T1000 (cell line): ENCODE measurements at places on chromosomes 7 and 10.

GRCh38 chr10:88849234-88849633 lies 2.4 kb downstream of the ANKRD22 start:
- DNase-seq = no peak

GRCh38 chr7:148014541-148014940 lies 576.0 kb upstream of the C7orf33 start:
- no peak for DNase-seq

- DNase-seq = no peak
Observed at GRCh38 chr7:22452960-22453558, 46.9 kb downstream of the STEAP1B start.

- DNase-seq = no peak
Observed at GRCh38 chr7:138695106-138695505, 6.1 kb downstream of the SVOPL start.

- DNase-seq = no peak
Observed at GRCh38 chr7:149753375-149754233, 19.8 kb downstream of the ZNF467 start.

DNA sequence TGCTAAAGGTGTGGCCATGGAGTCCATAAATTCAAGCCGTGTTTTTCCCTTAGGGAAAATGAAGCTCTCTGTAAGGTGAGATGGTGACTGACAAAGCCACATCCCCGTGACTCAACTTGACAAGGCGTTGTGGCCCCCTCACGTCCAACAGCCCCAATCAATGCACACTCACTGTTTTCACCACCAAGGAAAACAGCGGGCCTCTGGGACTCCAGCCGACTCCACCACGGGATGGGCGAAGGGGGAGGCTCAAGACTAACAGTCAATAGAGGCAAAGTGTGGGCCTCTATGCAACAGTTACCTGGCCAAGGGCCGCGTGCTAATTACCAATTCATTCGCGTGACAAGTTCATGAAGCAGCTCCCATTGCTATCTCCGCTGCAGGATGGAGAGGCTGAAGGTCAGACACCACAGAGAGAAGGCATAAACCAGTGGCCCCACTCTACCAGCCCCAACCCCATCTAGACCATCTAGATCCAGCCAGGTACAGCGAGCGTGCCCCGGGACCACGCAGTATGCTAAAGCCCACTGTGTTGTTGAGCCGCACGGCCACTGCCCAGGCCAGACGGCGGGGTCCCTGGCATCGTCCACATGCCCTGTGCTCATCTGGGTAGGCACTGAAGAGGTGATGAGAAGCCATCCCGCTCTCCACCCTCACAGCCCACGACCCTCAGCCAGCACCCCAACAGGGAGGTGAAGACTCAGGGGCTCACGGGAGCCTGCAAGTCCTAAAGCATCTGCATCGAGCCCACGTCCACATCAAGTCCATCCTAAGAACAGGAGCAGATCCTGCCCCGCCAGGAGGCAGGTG lies 76.1 kb downstream of the PROSER2 start:
- no peak for DNase-seq

DNA sequence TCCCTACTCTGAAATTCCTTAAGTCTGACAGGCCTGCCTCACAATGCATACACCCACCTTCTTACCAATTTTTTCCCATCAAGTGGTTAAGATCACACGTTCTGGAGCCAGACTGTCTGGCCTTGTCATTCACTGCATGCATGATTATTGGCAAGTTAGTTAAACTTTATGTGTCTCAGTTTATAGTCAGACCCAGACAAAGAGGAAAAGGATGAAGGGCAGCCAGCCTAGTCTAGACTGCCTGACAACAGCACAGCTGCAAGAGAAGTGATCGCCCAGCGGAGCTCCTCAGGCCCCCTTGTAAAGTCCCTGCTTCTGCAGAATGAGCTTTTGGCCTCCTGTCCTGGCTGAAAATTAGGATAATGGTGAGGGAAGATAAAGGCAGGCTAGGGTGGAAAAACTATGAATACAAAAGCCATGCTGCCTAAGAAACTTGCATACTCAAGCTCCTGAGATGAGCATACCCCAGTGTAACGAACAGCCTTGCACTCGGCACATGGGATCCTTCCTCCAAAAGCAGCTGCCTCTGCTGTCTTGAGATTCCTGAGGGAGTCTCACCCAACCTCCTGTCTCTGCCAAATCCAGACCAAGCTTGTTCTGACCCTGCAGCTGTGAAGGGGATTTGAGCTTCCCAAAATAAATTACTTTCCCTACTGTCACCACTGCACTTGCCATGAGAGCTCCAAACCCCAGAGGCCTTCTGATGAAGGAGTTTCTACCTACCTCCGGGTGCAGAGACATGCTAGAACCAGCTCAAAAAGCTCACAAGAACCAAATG lies 26.7 kb upstream of the MRLN start:
- no peak for DNase-seq

DNA sequence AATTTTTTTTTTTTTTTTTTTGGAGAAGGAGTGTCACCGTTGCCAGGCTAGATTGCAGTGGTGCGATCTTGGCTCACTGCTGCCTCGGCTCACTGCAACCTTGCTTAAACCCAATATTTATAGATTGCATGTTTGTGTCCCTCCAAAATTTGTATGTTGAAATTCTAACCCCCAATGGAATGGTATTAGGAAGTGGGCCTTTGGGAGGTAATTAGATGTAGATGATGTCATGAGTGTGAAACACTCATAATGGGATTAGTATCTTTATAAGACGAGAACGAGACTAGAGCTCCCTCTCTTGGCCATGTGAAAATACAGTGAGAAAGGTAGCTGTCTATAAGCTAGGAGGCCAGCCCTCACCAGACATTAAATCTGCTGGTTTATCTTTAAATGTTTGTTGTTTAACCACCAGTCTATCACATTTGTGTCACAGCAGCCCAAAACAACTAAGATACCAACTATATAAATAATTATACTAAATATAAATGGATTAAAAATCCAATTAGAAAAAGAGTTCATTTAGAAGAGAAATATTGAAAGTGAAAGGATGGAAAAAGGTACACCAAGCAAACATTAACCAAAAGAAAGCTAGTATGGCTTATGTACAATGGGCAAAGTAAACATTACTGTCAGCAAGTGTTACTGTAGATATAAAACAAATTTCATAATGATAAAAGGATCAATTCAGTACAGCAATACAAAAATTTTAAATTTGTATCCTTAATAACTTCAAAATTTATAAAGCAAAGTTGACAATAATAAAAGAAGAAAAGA lies 9.3 kb downstream of the TCAF1 start:
- no peak for DNase-seq

GRCh38 chr10:89303161-89303560 lies 1.3 kb downstream of the IFIT2 start:
- DNase-seq = no peak

- no peak for DNase-seq
Observed at GRCh38 chr7:93036807-93037206, 81.0 kb downstream of the SAMD9 start.

GRCh38 chr7:153935095-153935494 lies 117.1 kb upstream of the DPP6 start:
- DNase-seq = no peak

- no peak for DNase-seq
Observed at GRCh38 chr7:85386460-85386859, 199.6 kb upstream of the SEMA3D start.

DNA sequence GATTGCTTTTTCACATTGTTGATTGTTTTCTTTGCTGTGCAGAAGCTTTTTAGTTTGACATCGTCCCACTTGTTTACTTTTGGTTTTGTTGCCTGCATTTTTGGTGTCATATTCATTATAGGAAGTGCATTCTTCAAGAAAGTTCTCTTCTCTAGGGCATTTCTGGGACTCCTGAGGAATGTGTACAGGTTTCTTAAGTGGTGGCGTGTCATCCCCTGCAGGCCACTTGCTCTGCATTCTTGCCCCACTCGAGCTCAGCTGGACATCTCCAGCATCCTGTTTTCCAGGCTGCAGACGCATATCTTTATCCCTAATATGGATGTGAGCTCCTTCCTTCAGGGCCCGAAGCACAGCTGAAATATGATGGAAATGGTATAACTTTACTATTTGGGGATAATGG lies 255.6 kb upstream of the HABP2 start:
- peak; percentile 12 for DNase-seq

- no peak for DNase-seq
Observed at GRCh38 chr7:101859411-101860106, 42.1 kb downstream of the CUX1 start.

DNA sequence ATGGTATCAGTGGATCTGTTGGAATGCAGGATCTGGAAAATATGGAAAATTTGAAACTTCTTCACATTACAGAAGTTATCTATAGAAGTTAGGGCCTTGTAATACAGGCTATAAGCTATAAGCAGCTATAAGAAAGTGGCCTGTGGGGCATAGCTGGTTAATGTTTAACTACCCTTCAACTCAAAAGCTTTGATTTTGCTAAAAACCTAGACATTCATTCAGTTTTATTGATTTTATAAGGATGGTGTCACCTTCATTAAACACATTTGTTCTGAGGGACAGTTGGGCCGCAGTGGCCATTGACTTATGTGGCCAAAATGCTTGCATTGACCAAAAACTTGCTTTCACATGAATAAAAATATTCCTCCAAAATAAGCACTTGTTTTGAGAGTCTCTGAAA lies 13.1 kb upstream of the AKR1C3 start:
- DNase-seq = no peak

DNA sequence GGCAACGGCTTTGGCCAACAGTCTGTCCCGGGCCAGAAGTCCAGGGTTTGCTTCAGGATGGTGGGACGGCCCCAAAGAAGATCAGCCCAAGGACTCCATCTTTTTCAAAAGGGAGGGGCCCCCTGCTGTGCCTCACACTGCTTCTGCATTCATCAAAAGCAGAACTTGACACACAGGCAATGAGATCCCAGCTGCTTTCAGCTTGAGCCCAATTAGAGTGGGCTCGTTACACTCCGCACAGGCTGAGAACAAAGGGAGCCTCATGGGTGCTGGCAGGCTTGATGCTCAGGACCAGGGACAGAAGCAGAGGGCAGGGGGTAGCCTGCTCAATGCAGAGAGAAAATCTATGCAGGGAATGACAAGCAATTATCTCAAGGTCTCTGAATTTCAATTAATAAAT lies 45.5 kb downstream of the VOPP1 start:
- DNase-seq = no peak

- DNase-seq = no peak
Observed at GRCh38 chr10:43694526-43694925, 45.8 kb upstream of the ZNF32 start.

DNA sequence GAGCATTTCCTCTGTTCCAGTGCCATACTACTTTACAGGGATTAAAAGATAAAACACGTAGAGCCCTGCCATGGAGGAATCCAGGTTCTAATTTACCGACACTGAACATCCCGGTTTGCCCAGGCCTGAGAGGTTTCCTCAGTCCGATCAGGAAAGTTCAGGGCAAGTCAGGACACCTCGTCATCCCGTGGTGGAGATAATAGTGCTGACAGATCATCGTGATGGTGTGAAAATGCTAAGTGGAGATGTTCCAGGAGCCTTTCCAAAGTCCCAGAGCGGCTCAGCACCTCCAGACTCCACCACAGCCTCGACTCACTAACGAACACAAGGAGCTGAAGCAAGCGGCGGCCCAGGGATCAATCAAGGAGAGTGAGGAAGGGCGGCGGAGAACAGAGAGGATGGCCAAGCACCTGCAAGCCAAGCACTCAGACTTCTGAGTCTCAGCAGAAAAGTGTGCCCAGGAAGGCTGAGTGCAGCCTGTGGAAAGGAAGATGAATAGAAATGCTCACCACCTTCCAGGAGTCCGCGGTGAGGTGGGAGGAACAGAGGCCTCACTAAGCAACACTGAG lies 103.7 kb upstream of the VWC2 start:
- DNase-seq = no peak

GRCh38 chr7:107386548-107387102 lies 83.2 kb upstream of the GPR22 start:
- DNase-seq = no peak

DNA sequence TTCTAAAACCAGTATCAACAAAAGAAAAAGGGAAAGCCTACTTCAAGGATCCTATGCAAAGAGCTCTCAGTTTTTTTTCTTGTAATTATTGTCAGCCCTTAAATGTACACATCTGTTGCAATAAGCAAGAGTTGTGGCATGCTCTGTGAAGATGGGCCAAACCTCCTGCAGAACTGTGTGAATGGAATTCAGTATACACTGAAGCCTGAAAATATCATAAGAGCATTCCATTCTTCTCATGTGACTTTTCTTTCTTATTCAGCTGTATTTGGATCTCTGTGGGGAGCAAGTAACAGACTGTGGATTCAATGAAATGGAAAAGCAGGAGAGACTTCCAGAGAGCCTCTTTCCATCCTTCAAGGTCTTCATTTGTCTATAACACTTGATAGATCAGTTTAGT lies 130.7 kb downstream of the SAMD9 start:
- DNase-seq = no peak

GRCh38 chr7:140304191-140304799 lies 94.0 kb downstream of the SLC37A3 start:
- no peak for DNase-seq

DNA sequence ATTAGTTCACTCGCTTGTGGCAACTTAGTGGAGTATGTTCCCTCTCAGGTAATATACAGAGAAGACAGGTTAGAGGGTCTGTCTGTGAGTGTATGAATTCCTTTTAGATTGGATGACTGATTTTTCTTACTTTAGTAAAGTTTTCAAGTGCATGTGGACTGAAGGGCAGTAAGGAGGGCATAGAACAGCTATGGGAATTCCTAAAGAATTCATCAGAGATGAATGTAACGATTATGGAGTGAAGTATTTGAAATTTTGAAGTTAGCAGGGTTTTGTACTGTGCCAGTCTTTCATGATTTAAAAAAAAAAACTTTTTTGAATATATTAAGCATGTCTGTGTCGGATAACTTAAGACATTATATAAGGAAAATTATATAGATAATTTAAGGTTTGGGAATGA lies 15.5 kb downstream of the MAPK8 start:
- no peak for DNase-seq

- no peak for DNase-seq
Observed at GRCh38 chr10:20714518-20714917, 182.6 kb downstream of the NEBL start.

DNA sequence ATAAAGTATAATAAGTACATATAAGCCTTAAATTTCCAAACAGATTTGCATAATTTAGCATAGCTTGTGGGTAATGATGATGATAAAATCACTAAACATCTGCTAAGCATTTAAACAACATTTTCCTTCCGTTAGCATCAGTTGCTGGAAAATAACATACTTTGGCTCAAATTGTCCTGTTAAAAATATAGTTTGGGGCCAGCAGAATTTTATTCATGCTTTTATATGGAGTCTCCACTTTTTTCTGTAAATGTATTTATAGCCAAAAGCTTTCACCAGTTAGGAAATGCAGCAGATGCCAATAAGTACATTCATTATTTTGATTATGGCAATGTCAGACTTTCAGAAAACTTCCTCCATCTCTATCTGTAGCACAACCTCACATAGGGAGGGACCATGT lies 107.2 kb downstream of the CNTNAP2 start:
- no peak for DNase-seq

DNA sequence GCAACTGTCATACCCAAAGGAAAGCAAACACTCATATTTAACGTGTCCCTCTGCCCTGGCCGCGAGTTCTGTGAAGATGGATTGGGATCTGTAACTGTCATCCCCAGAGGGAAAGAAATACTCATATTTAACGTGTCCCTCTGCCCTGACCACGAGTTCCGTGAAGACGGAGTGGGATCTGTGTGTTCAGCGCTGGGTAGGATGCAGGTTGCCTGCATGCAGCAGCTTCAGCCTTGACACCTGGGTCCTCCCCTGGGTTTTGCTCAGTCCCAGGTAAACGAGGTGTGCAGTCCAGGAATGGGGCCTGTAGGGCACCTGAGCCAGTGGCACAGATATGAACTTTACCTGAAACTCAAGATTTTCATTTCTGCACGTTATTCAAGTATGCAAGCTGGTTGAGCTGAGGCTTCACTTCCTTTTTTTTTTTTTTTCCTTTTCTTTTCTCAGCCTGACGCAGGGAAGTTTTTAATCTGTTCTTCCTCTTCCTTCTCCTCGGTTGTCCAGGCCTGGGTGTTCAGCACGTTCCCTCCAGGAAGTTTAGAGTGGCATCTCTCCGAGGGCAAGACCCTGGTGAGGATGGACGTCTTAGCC lies 159.0 kb upstream of the SHH start:
- DNase-seq = no peak
